ENCODE measurements at places on chromosomes 4 and X. TPM values are rescaled to one million over a fixed set of nuclear protein-coding genes. Genes with fewer than 3 reads are reported as not detected.

DNA sequence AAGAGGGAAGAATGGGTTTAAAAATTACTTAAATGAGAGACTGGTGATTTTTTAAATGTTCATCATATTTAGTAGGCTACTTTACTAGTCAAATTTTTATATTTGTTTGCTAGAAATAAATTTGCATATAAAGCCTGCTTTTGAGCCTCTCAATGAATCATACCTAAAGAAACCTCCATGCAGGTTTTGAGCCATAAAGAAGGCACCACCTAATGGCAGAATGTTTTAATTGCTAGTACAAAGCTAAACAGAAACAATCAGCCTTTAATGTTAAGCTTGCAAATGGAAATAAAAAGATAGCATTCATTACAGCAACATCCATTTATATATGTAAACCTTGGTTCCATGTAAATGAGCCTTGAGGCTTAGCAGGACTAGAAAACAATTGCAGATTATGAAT, 989.7 kb downstream of the CCSER1 start:
- no peak for DNase-seq

DNA sequence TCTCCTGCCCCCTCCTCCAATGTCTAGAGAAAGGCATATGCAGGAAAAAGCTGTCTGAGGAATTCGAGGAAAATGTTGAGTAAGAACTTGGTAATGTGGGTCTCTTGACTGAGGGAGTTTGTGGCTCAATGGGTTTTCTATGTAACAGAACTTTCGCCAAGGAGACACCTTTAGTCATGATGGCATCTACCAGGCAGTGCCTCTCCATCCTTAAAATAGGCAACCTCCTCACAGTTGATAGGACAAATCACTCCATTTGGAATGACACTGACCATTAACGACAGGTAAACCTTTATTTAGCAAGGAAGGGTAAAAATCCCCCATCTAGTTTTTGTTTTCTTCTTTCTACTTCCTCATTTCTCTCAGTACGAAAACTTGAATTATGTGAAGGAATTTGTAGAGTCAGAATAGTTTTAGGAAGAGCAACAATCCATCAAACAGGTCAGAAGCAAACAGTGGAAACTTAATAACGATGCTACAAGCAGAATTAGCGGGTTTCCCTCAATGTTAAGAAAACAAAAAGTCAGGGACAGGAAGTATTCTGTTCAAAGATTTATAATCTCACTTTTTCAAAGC, 2.7 kb downstream of the GSX2 start:
- DNase-seq: no peak

DNA sequence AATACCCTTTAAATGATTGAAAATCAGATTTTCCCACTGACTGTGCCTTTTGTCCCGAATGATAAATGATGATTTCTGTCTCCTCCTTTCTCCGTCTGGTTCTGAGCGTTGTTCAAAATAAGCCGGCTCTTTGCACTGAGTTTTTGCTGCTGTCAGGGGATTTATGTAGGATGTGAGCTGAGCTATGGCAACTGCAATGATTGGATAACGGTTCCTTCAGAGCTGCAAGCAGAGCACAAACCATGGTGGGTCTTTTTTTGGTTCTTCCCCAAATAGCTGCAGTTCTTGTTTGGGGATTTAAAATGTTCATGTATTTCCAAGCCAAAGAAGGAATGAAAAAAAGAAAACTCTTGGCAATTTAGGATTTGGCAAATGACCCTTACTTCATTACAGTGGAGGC, 124.5 kb upstream of the CASK start:
- DNase-seq: no peak

- no peak for DNase-seq
These were observed 287.7 kb downstream of the CPXCR1 start for GRCh38 chrX:89034679-89035078.

- no peak for DNase-seq
These were observed 34.5 kb downstream of the FRMD7 start for GRCh38 chrX:132093239-132093860.

- DNase-seq: no peak
These were observed 345.3 kb downstream of the MAPK10 start for GRCh38 chr4:86014599-86014998.

- DNase-seq: no peak
These were observed 65.3 kb downstream of the ELOVL6 start for GRCh38 chr4:110132816-110133719.

- DNase-seq: no peak
These were observed 66.4 kb downstream of the STAP1 start for GRCh38 chr4:67624939-67625338.

GRCh38 chr4:121449416-121449815, 68.6 kb upstream of the QRFPR start:
- DNase-seq: no peak

The NCAPG gene
- 60.5 TPM for total RNA-seq

The TMPRSS11D gene
- 0.05 TPM for total RNA-seq

The SYP gene
- total RNA-seq: 14.4 TPM

The FRG2 gene
- 0.05 TPM for total RNA-seq

The EDNRA gene
- total RNA-seq: 10.1 TPM

The CSN1S1 gene
- 1.2 TPM for total RNA-seq

Data from thymus (tissue), 14 donors.